ENCODE measurements at places on chromosomes 1 and 21.
A peak's percentile ranks its signal among the peaks of the same experiment; 100 is the strongest.

- ATAC-seq, result no peak
Measured at GRCh38 chr1:25580927-25581326, 35.7 kb upstream of the MAN1C1 start.

- ATAC-seq, result no peak
Measured at GRCh38 chr21:45207839-45208626, 79.7 kb downstream of the POFUT2 start.

DNA sequence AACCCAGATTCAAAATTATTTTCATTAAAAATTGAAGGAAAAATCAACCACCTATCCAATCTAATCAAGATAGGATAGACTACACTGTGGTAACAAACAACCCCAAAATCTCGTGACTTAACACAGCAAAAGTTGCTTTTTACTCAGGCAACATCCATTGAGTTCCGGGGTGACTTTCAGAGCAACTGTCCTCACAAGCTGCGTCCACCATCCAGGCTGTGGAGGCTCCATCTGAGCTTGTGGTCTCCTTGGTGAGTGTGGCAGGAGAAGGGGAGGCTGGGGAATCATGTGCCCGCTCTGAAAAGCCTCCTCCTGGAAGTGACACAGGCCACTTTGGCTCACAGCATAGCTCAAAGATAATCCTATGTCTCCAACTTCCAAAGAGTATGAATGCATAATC, 52.4 kb downstream of the CD2 start:
- ATAC-seq, result peak; percentile 1

- no peak for ATAC-seq
Measured at GRCh38 chr21:25409978-25410377, 197.3 kb downstream of the MRPL39 start.

GRCh38 chr1:20174937-20175666, 10.8 kb upstream of the UBXN10 start:
- no peak for ATAC-seq

- no peak for ATAC-seq
Measured at GRCh38 chr21:25234857-25235801, 372.2 kb downstream of the MRPL39 start.
